Hematopoietic multipotent progenitor cell treated with erythropoietin and hydrocortisone succinate and interleukin-3 and kit ligand, for 6 days (in vitro differentiated cells): ENCODE measurements at places on chromosomes 16 and 17.
A peak's percentile ranks its signal among the peaks of the same experiment; 100 is the strongest.

DNA sequence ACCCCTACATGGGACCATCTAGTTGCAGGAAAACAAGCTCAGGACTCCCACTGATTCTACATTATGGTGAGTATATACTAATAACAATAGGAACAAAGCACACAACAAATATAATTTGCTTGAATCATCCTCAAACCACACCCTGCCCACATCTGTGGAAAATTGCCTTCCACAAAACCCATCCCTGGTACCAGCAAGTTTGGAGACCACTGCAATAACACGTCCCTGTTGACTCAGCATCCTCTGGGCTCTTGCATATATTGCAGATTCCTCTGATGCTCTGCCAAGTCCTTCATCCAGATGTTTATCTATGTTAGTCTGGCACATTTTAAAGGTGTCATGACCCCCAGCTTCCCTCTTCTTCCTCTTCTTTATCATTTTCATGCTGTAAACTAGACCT lies 138.4 kb downstream of the PCTP start:
- no peak for DNase-seq

- no peak for DNase-seq
Observed at GRCh38 chr17:65559804-65560627, 1.4 kb downstream of the AXIN2 start.

DNA sequence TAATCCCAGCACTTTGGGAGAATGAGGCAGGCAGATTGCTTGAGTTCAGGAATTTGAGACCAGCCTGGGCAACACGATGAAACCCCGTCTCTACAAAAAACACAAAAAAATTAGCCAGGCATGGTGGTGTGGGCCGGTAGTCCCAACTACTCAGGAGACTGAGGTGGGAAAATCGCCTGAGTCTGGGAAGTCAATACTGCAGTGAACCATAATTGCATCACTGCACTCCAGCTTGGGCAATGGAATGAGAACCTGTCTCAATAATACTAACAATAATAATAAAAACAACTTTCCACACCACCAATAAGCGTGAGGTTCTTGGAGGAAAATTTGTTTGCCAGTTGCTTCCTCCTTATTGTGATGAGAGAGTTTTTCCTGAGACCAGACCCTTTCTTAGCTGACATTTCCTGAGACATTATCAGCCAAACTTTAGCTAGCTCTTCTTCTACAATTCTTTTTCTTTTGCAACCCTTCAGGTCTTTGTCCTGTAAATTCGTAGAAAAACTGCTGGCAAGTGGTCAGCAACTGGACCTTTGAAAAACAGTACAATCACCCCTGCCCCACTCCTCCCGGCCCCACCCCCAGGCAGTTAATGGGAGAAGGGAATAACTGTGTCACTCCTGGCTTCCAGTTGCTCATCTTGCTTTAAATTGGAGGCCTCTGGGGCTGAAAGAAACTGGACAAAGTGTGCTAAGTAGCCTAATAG lies 3.5 kb upstream of the EZH1 start:
- no peak for DNase-seq

DNA sequence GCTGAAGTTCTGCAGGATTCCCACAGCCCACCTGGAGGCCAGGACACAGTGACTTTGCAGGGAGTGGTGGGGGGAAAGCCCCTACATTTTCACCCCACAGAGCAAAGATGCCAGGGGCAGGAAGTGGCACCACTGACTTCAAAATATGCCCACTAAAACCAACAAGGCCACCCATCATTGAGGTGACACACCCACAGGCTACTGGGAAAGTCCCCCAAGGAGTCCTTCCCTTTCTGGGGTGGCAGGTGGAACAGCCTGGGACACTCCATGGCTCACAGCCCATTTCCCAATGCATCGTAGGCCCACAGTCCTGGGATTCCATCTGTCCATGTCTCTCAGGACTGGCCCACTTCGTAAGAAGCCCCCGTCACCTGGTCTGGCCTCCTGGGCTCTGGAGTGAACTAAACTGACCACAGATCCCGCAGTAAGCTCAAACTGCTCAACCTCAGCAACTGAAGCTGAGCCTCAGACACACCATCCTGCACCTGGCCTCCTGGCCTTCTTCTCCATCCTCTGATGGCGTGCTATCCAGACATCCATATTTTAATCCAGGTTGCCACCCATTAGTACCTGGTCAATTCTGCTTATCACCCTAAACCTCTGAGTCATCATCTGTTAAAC lies 7.5 kb upstream of the CCL1 start:
- no peak for DNase-seq

DNA sequence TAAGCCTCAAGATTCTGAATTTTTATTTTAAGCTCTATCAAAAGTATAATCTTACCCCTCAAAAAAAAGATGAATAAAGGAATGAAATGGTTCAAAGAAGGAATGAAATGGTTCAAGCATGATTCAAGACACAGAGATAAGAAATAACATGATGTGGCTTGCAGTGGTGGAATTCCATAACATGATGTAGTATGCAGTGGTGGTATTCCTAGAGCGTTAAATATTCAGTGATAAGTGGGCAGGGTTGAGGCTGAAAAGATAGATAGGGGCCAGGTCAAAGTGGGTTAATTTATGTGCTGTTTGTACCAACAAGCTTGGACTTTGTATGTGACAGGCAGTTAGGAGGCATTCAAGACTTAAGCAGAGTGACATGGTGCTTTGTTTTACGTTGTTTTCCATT lies 29.6 kb downstream of the TNRC6A start:
- DNase-seq: peak; percentile 58

- peak; percentile 22 for DNase-seq
Observed at GRCh38 chr17:63138713-63139112, 172.7 kb downstream of the TANC2 start.

DNA sequence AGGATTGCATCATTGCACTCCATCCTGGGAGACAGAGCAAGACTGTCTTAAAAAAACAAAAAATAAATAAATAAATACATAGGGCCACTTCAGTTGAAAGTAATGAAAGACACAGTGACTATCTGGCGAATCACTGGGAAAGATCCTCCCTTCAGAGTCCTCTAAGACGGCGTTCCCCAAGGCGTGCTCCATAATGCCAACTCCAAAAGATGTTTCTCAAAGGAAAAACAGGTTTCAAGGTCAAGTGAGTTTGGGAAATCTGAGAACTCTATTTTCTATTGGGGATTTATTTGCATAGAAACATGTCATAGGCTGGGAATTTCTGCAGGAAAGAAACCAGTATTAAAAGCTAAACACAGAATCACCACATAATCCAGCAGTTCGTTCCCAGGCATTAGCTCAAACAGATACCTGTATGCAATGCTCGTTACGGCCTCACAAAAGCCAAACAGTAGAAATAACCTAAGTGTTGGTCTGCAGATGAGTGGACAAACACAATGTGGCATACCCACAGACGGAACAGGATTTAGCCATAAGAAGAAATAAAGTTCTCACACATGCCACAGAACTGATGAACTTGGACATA lies 7.9 kb downstream of the KLHDC4 start:
- no peak for DNase-seq

DNA sequence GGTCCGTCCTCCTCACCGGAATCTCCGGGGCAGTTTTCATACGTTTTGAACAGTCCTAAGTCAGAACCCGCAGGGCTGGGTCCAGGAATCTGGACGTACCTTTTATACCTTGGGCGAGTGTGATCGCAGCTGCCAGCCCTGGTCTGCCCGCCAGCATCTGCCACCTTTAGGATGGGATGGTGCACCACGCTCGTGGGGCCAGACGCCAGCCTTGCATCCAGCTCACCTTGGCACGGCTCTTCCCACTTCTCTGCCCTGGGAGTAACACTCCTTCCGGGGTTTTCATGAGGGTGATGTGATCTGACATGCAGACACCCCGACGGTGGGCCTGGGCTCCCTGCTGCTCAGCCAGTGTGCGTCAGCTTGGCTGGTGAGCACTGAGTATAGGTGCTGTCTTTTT lies 66.6 kb upstream of the ZNF469 start:
- DNase-seq: no peak

- DNase-seq: no peak
Observed at GRCh38 chr17:33562792-33563191, 269.7 kb upstream of the ASIC2 start.

- no peak for DNase-seq
Observed at GRCh38 chr16:67910158-67910557, 17.1 kb downstream of the PSKH1 start.

DNA sequence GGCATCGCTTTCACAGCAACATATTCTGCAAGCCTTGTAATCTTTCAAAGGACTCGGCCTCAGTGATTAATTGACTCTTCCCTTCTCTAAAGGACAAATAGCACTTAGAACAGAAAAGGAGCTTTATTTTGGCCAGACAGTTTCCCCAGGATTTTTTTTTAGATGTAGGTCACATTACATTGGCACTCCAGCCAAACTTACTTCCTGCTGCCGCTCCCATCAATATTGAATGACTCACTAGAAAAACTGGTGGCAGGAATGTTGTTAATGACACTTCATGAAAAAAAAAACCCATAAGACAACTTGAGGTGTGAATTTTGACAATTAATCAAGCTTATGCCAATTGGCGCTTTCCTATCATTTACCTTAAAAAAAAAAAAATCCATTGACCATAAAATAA lies 432.6 kb downstream of the TOX3 start:
- no peak for DNase-seq

DNA sequence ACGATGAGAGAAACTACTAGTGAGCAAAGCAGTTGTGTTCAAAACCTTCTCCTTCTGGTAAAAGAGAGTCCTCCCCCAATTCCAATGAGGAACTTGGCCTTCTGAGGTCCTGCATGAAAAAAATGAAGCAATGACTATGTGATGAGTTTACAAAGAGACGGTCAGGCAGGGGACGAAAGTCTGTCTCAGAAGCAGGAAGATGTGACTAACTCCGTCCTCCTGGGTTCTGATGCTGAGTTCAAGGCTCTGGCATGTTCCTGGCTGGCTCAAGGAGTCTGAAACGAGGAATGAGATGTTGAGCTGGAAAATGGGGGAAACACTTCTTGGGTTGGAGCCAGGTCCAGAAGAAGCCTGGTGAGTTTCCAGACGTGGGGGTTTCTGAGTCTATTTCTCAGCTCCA lies 129.6 kb downstream of the CPPED1 start:
- no peak for DNase-seq

- peak; percentile 98 for DNase-seq
Observed at GRCh38 chr16:50024684-50025536, at the start of gene CNEP1R1. TSS of gene CNEP1R1 (plus strand) at chr16:50025225. CDS start at chr16:50025316, 91 bp downstream.

GRCh38 chr17:38568274-38568673 lies 37.5 kb downstream of the SRCIN1 start:
- no peak for DNase-seq

- no peak for DNase-seq
Observed at GRCh38 chr16:2833776-2834175, 3.7 kb downstream of the ZG16B start.

- no peak for DNase-seq
Observed at GRCh38 chr17:40178021-40178601, 841 bp downstream of the RAPGEFL1 start.

DNA sequence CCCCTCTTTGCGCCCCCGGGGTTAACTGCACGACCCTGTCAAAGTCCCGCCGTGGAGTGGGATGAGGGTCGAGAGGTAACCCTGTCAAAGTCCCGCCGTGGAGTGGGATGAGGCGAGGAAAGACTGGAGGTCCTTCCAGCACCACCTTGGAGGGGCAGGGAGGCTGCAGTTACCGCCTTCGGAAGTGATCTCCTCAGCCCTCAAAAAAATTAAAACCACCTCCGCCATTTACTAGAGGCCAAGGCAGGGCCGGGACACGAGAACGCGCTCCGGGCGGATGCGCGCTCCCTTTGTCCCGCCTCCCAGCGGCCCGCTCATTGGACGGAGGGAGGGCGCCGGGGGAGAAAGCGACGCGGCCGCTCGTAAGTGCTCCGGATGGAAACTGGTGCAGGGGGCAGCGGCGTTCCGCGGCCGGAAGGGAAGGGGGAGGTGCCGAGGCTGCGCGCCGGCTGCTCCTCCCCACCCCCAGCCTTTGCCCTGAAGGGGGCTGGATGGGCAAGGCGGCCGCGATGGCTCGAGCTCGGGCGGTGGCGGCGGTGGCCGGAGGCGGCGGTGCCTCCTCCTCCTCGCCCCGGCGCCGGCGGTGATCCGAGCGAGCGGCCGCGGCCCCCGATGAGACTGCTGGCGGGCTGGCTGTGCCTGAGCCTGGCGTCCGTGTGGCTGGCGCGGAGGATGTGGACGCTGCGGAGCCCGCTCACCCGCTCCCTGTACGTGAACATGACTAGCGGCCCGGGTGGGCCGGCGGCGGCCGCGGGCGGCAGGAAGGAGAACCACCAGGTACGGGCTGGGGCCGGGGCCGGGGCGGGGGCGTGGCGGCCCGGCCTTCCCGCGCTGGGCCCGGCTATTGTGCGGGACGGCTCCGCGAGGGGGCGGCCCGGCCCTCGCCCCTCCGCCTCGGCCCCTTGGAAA lies at the start of gene METTL9:
Gene METTL9, plus strand, starts transcription at position 456 of the 909 bp plus-strand sequence. Its CDS starts 157 bp downstream, at position 613.
- peak; percentile 97 for DNase-seq

DNA sequence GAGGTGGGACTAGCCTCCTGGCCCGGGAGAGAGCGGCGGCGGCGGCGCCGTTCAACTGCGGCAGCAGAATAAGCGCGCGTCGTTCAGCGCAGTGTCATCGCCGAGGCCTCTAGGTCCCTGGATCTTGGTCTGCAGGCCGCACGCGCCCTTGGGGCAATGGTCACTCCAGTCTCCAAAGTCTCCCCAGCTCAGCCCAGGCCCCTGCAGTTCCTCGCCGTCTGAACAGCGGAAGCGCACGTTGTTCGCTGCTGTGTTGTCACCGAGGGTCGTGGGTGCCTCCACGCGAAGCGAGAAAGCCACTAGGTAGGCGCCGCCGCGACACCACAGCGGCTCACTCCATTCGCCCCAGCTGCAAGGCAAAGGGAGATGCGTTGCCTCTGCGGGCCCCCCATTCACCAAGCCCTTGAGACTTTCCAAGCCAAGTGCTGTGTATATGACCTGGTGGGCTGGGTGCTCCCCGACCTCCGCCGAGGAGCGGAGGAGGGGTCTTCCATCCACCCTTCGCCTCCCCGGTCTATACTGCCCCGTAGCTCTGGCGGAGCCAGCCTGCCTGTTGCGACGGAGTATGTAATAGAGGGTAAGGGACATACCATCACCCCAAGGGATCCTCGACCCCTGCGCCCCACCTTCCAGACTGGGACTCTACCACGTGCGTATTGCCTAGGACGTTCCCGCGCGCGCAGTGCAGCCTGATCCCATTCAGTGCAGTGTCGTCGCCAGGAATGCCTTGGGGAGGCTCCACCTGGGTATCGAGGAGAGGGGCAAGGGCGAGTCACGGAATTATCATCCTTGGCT lies 656 bp downstream of the VMO1 start:
- DNase-seq: no peak

DNA sequence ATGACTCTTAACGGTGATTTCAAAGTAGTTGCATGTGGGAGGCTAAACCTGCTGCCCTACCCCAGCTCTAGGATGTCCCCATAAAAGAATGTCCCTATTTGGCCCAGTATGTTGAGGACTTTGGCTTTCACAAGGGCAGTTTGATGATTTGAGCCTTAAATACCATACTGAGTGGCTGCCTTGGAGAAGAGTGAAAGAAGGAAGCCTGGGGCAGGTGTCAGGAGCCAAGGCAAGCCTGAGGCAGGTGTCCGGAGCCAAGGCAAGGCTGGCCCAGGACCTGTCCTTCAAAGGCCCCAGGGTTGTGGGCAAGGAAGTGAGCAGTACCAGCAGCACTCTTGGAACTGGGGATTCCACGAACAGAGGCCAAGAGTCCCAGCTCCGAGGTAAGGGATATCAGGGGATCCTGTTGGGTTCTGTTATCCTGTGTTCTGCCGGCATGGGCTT lies 18.6 kb downstream of the ST6GALNAC2 start:
- no peak for DNase-seq
